Skeletal muscle cell (primary cell): ENCODE measurements at places on chromosomes 6 and 20.

GRCh38 chr6:39224011-39224410, 5.3 kb downstream of the KCNK5 start:
- DNase-seq = no peak

GRCh38 chr6:130425537-130425936, 59.7 kb downstream of the TMEM200A start:
- no peak for DNase-seq

DNA sequence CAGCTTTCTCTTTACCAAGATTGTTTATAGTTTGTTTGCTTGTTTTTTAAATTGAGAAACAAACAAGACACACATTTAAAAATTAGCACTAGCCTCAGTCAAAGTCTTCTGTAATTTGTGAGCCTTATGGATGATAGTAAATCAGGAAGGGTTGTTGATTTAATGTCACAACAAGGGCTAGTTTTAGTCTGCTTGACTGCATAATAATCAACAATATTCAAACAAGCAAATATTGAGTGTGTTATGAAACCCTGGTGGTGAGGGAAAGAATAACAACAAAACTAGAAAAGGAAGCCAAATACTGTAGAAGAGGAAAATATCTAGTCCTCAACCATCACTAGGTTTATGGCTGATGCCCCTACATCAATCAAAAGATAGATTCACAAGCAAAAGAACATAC, 228.6 kb downstream of the TBC1D7 start:
- DNase-seq = no peak

GRCh38 chr6:151998784-151999183, 191.3 kb downstream of the ESR1 start:
- no peak for DNase-seq

GRCh38 chr6:132712366-132712765, 1.5 kb downstream of the VNN1 start:
- DNase-seq = no peak
